Nucleus accumbens (tissue), 56 donors: ENCODE measurements at places on chromosomes 7 and 10.

DNA sequence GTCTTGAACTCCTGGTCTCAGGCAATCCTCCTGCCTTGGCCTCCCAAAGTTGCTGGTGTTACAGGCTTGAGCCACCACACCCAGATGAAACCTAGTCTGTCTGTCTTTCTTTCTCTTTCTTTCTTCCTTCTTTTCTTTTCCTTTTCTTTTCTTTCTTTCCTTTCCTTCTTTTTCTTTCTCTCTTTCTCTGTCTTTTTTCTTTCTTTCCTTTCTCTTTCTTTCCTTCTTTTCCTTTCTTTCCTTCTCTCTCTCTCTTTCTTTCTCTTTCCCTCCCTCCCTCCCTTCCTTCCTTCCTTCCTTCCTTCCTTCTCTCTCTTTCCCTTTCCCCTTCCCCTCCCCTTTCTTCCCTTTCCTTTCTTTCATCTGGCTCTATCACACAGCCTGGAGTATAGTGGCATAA lies 185.2 kb downstream of the CACNB2 start:
- DNase-seq: no peak

DNA sequence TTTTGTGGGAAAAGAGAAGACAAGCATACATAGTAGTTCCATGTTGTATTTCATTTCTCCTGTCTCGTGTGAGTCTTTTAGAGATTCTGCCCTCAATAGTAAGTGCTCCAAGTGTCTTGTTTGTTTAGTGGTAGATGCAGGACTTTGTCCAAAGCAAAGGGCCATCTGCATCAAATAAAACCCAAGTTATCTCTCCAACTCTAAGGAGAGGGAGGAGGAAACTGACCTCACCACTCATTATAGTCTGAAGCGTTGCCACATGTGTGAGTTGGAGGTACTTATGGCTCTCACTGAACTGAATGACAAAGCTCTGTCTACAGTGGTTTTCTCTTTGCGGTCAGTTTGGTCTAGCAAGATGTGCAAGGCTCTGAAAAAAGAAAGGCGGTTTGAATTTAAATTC lies 272.6 kb downstream of the DOCK4 start:
- DNase-seq: no peak

GRCh38 chr10:112970021-112970420 lies 20.0 kb downstream of the TCF7L2 start:
- DNase-seq: no peak

GRCh38 chr10:48620719-48621118 lies 15.8 kb upstream of the ARHGAP22 start:
- DNase-seq: no peak
